NCI-H2171 treated with DMSO at 0.1 percent for 48 hours (cell line): ENCODE measurements at places on chromosomes 6 and 20.
A peak's percentile ranks its signal among the peaks of the same experiment; 100 is the strongest.

- DNase-seq, result no peak
Measured at GRCh38 chr20:31844737-31845299, 586 bp downstream of the FOXS1 start.

- DNase-seq, result no peak
Measured at GRCh38 chr20:41057999-41058673, 29.5 kb downstream of the TOP1 start.

DNA sequence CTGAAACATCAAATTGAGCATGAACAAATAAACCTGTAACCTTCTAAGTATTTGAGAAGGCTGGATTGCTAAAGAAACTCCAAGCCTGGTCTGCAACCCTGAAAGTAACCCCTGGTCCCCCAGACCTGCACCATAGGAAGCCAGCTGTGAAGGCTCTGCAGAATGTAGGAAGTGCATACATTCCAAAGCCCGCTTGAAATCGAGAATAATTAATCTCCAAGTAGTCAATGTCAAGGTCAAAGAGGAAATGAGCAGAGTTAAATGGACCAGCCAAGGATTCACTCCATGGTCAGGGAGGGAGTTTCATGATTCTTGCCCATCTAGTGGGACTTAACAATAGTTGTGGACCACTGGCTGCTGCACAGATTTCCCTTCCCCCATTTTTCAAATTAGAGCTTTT is 107.6 kb upstream of the RNF24 start:
- DNase-seq, result no peak

GRCh38 chr6:169087443-169088041 is 166.1 kb downstream of the THBS2 start:
- no peak for DNase-seq

DNA sequence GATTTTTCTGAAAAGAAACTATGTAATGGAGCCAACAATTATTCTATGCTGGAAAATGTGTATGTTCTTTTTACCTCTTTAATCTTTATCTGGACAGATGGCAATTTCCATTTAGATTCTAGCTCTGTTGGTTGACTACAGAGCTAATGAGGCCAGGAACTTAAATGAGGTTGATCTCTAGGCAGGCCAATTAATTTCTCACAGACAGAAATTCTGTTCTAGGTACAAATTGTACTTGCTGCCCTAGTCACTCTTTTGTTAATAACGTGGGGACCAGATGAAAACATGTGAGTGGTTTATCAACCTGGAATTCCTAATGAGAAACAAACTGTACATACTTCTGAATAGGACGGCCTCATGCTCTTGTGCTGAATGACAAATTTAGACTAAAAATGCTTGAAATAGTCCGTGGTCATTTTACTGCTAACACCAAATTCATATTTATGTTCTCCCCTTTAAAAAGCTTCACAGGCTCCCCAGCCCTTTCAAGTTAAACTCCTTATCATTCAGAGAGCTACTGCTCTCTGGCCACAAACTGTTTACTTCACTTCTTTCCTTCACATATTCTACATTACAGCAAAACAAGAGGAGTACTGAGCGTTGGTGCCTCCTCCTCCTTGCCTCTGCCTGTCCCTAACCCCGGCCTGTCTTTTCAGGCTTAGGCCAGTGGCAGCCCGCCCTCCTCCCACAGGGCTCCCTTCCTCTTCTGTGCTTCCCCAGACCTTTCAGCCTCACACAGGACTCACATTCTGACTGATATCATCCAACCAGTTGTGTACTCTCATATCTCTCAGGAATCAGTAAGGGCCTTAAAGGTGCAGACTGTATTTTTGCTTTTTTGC is 41.4 kb downstream of the DTNBP1 start:
- peak; percentile 92 for DNase-seq

DNA sequence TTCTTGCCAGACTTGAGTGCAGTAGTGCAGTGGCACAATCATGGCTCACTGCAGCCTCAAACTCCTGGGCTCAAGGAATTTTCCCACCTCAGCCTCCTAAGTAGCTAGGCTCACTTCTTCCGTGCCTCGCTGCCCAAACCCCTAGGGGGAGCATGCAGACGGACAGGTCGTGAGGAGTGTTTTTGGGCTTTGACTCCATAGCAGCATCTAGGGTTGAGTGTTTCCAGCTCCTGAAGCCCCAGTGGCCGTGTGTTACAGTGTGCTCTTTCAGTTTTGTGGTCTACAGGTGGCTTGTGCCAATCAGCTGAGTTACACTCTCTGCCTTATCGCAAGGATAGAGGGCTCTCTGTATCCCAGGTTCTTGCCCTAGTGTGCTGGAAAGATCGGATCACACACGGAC is 33.4 kb downstream of the NCOA3 start:
- no peak for DNase-seq

GRCh38 chr20:2873747-2874041 is 413 bp downstream of the PTPRA start:
- peak; percentile 65 for DNase-seq

- DNase-seq, result no peak
Measured at GRCh38 chr6:17297271-17298080, 16.3 kb downstream of the RBM24 start.

DNA sequence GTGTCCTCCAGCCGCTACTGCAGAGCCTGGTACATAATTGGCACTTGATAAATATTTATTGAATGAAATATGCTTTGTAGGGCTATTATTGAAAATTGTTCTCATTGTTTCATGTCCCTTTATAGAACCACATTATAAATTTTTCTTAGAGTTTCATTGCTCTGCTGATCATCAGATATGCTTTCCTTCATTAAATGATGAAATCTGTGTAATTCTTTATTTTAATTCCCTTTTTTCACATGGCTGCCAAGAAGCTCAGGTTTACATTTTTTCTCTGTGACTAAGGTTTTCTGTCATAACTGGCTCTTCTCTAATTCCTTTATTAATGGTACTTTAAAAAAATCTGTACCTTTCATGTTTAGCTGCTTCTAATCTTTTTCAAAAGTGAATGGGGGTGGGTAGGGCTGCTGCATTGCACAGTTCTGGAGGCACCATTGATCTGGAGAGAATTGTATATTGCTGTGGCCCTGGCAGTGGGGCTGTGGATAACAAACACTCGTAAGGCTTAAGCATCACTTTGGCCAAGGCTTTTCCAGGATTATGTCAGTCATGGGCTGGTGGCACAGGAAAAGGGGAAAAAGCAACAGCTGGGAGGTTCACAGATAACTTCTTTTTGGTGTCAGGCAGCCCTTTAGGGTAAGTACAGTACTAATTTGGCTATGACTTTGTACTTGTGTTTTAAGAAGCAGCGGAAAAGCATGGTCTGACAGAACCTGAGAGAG is 43.8 kb downstream of the ARFGEF2 start:
- DNase-seq, result no peak

- peak; percentile 66 for DNase-seq
Measured at GRCh38 chr6:82144007-82144851, 103.3 kb downstream of the IBTK start.

DNA sequence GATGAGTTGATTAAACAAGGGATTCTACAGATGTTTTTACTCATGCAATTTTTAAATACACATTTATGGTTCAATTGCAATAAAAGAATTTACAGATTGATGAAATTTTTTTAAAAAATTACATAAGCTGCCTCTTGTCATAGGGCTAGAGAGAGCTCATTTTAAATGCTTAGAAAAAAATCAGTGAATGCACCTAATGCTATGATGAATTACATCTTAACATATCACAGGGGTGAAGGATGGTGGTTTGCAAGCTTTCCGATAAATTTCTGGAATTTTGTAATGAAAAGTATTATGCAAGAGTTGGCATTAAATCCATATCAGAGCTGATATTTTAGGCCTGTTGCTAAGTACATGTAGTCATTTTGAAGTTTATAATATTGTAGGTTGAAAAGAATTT is 29.6 kb downstream of the DSE start:
- DNase-seq, result no peak

- no peak for DNase-seq
Measured at GRCh38 chr6:27669624-27670301, 196.9 kb upstream of the ZNF184 start.

GRCh38 chr6:4805553-4806336 is 29.5 kb downstream of the CDYL start:
- DNase-seq, result peak; percentile 6

- DNase-seq, result no peak
Measured at GRCh38 chr6:136030131-136030530, 178.6 kb downstream of the PDE7B start.

DNA sequence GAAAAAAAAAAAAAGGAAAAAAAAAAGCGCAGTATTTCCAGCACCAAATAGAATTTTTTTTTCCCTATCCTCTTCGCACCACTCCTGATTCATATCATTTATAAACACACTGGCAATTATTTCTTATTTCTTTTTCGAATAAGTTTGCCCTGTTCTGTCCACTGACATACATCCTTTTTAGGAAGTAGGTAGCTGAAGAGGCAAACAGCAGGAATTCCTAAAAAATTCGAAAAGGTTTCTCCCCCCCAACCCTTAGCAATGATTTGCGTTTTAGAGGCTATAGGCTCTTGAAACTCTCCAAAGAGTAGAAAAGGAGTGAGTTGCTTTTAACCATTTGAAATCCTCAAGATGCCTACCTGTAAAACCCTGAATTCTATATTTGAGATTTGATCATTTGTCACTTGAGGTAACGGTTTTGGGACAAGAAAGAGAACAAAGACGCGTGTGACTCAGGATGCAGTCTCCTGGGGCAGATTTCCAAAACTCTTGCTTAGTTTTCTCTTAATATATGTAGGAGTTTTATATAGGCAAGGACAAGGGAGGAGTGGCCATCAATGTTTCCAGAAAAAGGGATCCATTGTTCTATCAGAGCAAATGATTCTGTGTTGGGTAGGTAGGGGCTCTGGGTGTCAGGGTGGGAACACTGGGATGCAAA is 531 bp upstream of the CCN2 start:
- DNase-seq, result no peak

- DNase-seq, result no peak
Measured at GRCh38 chr6:139597771-139598755, 223.6 kb upstream of the CITED2 start.

DNA sequence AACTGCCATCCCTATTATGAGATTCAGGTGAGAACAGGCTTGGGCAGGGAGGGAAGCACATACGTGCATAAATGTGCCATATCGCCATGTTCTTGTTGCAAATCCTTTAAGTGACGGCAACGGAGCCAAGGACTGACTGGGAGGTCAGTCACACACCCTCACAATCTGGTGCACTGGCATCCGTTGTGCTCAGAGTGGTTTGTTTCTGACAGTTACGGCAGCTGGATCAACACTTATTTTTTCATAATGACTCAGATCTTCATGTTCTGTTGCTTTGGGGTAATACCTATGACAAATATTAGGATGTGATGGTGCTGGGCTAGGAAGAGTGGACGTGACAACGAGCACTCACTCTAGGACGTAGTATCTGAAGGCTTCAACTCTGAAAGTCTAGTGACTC is 56.2 kb upstream of the PREP start:
- no peak for DNase-seq
